ENCODE measurements at places on chromosomes 6 and 20.

DNA sequence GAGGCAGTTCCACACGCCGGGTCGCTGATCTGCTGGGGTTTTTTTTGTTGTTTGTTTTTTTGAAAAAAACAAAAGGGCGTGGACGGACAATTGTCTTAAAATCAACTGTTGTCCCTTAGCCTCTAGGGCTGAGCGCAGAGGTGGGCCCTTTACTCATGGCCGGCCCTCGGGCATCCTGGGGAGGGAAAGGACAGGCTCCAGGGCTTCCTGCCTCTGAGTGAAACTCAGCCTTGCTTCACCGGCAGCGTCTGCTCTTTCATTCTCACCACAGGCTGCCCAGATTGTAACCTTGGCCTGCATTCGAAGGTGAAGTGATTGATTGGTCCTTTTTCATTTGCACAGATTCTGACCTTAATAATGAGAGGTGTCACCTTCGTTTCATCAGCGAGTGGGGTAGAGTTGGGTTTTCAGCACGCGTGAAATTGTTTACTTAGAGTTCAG, 797 bp downstream of the SMIM13 start:
- no peak for DNase-seq

DNA sequence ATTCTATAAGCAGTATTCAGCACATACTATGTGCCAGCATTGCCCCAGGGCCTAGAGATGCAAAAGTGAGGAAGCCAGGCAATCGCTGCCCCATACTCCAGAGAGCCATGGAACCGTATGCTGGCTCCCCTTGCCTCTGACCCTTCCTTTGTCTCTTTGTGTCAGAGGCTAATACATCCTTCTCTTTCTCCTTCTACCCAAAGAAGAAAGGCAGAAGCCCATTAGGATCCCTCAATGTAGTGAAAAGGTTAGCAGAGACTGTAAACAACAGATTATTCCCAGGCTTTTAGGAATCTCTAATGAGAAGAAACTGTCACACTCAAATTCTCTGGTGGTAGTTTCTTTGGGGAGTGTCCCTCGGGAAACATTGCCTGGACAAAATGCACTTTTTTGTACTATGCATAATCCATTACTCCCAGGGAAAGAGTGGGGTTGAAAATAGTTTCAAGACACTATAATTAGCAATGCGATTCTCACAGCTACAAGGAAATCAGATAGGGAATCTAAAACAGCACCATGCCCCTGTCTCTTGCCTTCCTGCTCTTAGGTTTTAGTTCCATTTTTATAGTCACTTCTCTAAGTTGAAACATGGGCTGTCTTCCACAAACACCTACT, 325.2 kb upstream of the CNR1 start:
- DNase-seq: no peak

DNA sequence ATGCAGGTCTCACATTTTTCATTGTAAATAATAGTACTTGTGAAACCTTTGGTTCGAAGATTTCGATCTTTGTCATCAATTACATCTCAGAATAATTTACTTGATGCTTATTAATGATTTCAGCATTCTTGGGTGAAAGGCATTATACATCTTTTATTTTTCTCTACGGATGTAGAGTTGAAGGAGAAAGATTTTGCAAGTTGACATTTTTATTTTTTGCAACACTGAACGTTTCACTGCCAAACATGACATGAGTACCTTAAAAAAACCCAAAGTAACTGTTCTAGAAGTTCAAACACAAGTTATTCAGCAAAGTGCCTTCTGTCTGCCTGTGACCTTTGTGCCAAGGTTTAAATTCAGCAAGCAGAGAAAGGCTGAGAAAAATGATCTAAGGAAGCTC, 97.3 kb upstream of the SGK1 start:
- no peak for DNase-seq

GRCh38 chr6:133919362-133919761, 30.4 kb downstream of the TCF21 start:
- DNase-seq: no peak

DNA sequence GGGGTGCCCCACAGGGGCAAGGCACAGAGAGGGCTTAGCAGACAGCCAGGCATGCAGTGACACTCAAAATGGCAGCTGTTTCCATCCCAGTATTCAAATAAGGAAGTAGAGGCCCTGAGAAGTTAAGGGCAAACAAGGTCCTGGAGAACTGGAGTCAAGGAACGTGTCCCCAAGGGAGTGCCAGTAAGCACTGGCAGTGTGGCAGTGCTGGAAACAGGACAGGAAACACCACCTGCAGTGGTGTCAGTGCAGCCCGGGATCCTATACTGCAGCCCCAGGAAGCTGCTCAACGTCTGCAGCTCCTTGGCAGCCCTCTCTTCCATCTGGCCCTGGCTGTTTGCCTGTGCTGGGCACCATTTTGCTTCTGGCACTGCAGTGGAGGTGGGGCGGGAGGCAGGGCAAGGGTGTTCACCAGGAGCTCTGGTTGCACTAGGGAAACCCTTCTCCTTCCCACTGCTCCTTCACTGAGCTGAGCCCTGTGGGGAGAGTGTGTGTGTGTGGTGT, 56.3 kb downstream of the EDN3 start:
- DNase-seq: no peak

GRCh38 chr6:5066456-5067093, 18.6 kb upstream of the PPP1R3G start:
- DNase-seq: no peak

GRCh38 chr6:1591926-1592325, 17.8 kb upstream of the FOXC1 start:
- no peak for DNase-seq

DNA sequence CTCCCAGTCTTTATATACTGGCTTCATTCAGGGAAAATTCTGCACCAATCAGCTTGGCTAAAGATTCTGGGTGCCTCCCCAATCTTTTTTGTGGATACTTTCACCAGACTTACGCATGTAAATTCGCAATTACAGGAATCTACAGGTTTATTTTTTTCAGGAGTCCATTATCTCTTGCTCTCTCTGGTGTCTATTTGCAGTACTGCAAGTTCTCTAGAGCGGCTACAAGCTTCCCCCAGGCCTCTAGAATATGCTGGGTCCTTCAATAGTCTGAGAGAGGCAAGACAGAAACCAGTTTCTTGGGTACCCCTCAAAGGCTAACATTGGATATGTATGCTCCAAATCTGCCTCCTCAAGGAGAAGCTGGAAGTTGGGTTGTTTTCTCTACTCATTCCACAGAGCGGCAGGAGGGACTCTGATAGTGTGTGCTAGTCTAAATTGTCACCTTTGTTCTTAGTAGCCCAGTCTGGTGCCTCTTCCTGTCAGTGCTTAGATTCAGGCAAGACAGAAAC, 58.5 kb downstream of the SUN5 start:
- DNase-seq: no peak

- DNase-seq: no peak
Measured at GRCh38 chr20:3670511-3670910, 7.3 kb upstream of the GFRA4 start.

DNA sequence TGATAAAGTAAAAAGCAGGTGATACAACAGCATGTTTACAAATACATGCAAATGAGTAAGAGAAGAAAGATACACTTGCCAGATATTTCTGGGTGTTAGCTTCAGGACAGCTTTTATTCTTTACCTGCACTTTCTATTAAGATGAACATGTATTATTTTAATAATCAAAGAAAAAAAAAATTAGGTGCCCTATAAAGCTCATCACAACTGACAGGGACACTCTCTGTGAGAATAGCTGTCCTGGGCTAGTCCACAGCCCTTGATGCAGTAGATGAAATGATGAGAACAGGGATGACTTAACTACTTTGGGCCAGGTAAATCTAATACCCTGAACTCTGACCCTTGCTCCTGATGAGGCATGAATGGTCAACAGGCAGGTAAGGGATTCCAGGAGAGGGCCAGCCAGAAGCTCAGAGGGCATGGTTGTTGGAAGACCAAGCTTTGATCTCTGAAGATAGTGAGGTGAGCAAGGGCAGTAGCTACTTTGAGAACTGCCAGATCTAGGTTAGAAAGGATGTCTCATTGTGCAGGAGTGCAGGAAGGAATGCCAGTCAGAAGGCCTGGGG, 15.6 kb downstream of the NSFL1C start:
- no peak for DNase-seq

GRCh38 chr6:125357515-125358256, 55.9 kb upstream of the HDDC2 start:
- no peak for DNase-seq

DNA sequence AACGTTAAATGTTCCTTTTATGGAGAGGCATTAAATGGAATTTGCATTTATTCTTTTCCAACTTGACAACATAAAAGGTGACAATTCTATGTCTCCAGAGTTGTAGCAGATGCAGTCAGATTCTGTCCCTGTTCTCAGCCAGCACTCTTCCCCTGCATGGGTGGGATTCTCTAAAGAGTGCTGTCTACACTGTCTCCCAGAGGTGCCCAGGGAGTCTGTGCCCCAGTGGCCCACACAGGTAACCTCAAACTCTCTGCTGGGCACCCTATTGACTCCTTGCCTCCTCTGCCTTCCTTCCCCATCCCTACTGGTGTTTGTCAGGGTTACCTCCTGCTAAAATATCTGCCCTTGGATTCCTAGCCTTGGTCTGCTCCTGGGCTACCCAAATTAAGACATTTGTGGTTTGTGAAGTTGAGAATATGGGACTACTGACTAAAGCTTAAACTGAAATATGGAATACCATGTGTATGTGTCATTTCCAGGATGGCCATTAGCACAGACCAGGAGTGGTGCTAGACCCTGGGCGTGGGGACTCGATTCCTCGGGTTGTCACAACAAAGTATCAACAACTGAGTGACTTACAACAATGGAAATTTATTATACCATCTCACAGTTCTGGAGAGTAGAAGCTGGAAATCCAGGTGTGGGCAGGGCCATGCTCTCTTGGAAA, 284.7 kb downstream of the CDH26 start:
- no peak for DNase-seq

DNA sequence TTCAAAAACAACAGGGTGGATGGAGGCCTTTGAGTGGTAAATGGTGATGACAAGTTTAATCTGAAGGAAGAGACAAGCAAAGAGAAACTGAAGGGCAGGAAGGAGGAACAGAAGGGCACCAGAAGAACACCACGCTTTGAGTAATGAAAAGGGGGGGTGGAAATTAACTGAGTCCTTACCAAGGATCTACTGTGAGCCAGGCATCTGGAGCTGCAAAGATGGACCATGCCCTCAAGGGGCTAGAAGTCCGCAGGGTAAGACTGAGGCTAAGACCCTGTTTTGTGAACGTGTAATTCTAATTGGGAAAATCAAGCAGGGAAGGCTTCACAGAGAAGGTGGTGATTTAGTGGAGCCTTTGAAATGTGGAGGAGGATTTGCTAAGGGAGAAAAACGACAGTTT, 1.6 kb downstream of the NDRG3 start:
- DNase-seq: no peak
